ENCODE measurements at places on chromosomes 11 and 22.

DNA sequence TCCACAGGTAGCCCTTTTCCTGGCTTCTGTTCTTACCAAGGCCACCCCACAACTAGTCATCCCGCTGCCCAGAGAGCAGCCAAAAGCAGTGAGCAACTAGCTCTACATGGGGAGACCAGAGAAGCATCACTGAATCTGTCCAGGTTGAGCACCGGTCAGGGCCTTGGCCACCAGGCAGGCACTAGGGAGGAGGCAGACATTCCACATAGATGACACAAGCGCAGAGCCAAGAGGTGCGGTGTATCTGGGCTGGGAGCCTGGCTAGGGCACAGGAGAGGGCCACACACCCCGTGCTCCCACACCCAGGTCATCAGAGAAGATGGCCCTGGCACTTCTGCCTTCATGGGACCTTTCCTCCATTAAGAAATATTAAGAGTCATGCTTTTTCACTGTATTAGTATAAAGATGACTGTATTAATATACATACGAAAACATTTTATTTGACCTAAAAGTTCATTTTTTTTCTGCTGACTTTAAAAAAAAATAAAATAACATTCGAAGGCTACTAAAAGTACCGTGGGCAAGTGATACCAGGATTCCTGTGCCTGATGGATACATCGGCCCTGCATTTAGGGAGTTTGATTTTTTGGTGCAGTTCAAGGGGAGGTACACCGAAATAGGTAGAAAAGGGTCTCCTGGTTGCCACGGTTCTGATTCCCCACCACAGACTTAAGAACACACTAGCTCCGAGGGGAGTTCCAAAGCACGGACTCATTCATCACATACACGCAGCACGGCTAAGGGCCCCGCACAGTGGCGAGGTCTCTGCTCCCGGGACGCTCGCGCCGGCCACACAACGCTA lies 1.2 kb downstream of the DGCR2 start:
- no peak for DNase-seq

DNA sequence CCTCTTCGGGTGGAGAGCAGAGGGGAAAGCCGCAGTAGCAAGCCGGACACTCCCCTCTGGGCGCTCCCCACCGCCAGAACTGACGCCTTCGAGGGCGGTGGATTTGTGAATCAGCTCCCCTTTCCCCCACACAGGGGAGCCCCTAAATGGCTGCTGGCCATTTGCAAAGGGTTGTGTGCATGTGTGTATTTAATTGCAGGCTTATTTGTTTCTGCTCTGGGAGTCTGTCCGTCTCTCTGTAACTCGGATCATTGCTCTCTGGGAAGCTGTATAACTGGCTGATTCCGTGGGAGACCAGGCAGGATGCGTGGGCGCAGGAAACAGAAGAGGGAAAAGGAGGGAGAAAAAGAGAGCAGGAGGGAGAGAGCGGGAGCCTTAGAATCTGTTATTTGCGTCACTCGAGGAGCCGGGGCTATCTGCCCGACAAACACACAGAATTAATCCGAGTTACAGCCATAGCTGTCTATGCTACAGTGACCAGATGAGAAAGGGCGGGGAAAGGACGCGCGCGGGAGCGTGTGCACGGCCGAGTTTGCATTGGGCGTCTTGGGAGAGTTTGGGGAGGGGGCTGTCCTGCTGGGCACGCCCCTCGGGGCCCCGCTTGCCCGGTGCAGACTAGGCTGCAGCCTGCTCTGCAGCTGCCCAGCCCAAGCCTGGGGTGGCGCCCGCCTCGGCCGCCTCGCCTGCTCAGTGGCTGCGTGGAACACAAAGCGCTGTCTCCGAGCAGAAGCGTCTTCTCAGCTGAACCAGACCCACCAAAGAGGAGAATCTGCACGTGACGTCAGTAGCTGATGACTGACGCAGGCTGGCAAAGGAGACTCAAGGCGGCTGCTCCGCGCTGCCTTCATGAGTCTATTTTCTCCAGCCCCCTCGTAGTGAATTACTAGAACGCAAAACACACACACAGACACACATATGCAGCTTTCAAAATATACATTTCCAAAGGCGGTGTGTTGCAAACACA lies 105.3 kb upstream of the HSD17B12 start:
- DNase-seq: no peak

DNA sequence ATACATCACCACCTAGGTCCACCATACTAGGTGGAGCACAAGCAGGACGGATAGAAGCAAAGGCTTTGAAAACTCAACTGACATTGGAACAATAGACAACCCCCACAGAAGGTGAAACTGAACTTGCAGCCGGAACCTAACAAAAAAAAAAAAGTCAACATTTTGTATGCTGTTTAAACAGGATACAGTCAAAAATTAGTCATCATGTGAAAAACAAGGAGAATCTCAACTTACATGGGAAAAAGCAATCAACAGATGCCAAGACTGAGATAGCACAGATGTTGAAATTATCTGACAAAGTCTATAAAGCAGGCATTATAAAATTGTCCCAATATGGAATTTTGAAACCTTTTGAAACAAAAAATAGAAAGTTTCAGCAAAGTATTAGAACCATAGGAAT lies 123.8 kb downstream of the RAB38 start:
- no peak for DNase-seq

GRCh38 chr11:120186774-120187591 lies 23.8 kb upstream of the OAF start:
- DNase-seq: no peak

GRCh38 chr11:72102162-72102561 lies 935 bp downstream of the LAMTOR1 start:
- no peak for DNase-seq

GRCh38 chr11:17954395-17955252 lies 58.2 kb downstream of the SERGEF start:
- no peak for DNase-seq

DNA sequence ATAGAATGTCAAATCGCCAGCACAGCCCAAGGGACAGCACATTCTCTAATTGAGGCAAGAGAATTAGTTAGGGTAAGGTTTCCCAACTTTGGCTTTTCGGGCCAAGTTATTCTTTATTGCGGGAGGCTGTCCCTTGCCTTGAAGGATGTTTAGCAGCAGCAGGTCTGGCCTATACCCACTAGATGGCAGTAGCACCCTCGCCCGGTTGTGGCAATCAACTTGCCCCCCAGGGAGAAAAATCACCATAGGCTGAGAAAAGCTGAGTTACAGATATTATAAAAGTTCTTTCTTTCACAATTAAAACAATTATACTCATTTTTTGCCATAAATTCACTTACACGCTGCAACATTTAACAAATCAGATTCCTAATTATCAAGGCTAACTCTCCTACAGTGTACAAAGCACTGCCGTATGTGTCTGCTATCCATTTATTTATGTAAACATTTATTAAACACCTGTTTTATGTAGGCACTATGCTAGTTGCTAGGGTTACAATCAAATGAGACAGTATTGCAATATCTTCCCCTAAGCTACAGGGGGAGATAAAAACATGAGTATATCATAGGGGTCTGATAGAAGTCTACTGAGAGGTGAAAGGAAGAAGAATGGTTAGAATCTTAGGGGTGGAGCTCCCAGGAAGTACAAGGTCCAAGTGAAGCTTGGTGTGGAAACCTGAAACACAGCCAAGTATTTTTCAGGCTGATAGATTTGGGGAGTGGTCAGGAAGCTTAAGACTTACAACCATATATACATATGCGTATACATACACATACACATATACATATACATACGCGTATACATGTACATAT lies 452.3 kb downstream of the RAB38 start:
- no peak for DNase-seq

DNA sequence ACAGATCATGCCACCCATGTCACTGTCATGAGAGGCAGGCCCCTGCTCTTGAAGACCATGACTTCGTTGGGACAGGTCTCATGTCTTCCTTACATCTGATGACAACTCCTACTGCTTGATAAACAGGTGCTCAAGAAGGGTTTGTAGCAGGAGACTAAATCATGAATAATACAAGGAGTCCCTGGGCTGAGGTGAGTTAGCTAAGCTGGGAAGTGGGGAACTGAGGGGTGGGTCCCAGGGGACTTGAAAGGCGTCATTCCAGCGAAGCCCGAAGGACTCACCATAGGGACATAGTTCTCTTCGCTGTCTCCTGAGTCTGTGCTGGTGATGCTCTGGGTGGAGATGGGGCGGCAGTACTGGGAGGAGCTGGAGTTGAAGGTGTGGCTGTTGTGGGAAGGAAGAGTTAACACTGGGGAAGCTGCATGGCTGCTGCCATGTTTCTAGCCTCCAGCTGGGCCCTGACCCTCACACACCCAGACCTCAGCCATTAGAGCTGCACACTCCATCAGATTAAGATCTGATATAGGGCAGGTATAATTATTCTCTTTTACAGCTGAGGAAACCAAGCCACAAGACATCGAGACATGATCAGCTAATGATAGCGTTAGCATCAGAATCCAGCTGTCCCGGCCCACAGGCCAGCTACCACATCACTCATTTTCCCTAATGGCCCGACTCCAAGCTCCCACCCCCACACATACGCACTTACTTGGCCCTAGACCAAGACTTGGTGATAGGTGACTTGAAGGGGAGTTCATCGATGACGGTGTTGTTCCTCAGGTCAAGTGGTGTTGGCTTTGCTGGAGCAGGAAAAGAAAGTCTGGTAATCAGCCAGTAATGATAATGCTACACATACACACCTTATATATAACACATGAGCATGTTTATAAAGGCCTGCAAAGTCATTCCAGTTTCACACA lies 32.9 kb downstream of the USP35 start:
- DNase-seq: no peak

DNA sequence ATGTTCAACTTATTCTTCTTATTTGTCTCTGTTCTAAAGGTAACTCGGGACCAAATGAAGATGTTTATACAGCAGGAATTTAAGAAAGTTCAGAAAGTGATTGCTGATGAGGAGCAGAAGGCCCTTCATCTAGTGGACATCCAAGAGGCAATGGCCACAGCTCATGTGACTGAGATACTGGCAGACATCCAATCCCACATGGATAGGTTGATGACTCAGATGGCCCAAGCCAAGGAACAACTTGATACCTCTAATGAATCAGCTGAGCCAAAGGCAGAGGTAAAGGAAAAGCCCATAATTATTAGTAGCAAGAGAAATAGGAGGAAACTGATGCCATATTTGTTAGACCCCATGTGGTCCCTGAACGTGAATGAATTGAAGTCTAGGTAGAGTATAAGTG lies 63.3 kb downstream of the TRIM44 start:
- DNase-seq: no peak

- DNase-seq: no peak
Measured at GRCh38 chr11:104928811-104929210, 30.6 kb upstream of the CASP12 start.

- no peak for DNase-seq
Measured at GRCh38 chr11:65491614-65492386, 7.0 kb upstream of the MALAT1 start.

- DNase-seq: no peak
Measured at GRCh38 chr11:134313821-134314607, 17.8 kb upstream of the GLB1L2 start.

DNA sequence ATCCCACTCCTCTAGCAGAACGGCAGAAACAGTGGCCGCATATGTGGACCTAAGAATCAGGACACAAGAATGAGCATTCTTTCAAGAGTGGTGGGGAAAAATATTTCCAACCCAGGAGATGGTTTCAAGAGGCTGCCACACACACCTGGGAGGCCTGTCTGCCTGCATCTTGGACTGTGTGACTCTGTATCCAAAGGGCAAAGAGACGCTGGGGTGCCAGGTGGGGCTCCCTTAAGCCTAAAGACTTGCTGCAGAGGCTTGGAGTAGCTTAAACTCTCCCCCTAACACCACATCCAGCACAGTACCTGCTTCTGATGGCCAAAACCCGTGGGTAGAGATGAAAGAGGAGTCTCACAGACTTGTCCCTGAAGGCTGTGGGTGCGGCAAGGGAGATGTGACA lies 3.5 kb downstream of the CXCR5 start:
- no peak for DNase-seq

DNA sequence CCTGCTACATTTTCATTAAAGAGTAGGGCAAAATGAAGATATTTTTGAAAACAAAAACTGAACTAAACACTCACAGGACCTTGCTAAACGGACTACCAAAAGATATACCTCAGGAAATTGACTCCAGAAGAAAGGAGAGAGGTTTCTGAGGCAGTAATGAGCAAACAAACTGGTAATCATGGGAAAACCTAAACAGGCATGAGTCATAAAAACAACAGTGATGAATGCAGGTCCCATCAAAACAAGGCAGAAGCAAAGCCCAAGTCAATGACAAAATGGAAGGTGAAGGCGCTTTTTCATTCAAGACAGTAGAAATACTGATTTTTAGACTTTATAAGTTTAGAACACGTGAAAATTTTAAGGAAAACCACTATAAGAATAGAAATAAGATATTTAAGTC lies 104.5 kb downstream of the EFCAB6 start:
- DNase-seq: no peak

DNA sequence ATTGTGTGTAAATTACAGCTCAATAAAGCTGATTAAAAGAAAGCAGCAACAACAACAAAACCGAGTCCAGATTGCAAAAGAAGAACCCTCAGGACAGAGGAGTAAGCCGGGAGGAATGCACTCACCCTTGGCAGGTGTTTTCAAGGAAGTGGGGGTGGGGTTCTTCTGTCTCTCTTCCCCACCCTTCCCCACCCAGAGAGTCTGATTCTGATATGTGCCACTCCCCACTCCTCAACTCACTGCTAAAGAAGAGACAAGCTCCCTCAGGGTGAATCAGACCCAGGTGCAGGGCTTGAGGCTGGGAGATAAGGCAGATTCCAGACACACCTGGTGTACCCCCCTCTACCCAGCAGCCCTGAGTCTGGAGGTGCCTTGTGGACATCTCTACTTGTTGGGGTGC lies 38.4 kb upstream of the PHF21A start:
- DNase-seq: no peak

- no peak for DNase-seq
Measured at GRCh38 chr11:91742155-91742554, 482.5 kb upstream of the FAT3 start.

- DNase-seq: no peak
Measured at GRCh38 chr11:79418241-79418640, 22.6 kb downstream of the TENM4 start.
